ENCODE measurements at places on chromosomes 3 and 15.

DNA sequence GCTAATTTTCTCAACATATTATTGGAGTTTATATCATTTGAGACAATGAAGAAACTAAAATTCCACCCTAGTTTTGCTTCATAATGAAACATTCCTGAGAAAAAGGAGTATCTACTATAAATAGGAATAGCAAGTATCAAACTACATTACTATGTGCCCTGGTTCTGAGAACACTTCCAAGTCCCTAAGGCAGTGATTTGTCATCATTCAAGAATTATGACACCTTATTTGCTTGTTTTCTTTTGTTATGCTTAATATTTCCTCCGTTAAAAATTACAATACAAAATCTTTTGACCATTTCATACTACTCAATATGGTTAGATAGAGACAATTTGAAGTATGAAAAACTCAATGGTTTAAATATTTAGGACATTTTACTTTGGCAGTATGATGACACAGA, 707.8 kb upstream of the GOLIM4 start:
- DNase-seq = no peak

- DNase-seq = no peak
These were observed 60.1 kb upstream of the ICE2 start for GRCh38 chr15:60539016-60539415.

GRCh38 chr15:88631464-88632028, 7.3 kb upstream of the ISG20 start:
- no peak for DNase-seq

DNA sequence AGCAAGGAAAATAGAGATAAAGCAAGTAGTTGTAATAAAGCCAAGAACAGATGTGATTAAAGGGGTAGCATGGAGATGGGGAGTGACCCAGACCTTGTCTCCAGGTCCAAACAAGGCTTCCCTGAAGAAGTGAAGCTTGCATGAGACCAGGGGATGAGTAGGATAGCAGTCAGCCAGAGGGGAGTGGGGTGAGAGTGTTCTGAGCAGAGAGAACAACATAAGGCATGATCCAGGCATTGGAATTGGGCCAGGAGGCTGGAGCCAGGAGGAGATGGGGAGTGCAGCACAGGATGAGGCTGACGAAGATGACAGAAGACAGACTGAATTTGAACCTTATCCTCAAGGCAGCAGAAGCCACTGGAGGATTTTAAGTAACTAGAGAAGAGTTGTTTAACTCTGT, 7.2 kb downstream of the TMOD2 start:
- DNase-seq = peak; percentile 39

Data from fibroblast of the conjunctiva (primary cell).